Eye (tissue), 1 donor: ENCODE measurements at places on chromosomes 7 and 10.

DNA sequence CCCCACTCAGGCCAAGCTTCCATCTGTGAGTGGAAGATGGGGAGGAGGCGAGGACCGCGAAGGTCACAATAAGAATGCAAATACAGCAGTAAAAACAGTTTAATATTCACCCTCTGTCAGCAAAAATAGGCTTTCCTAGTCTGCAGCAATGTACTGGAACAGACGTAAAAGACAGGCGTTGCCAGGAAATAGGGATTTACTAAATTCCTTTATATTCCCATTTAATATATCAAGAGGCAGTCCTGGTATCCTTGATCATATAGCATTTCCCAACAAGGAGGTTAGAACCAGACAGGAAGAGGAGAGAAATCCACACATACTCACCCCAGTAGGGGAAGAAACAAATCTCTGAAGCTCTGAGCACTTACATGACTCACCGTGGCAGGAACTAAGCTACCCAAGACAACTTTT is 1054.9 kb upstream of the C7orf33 start:
- peak; percentile 16 for DNase-seq

GRCh38 chr7:108165723-108166122 is 35.6 kb upstream of the LAMB4 start:
- DNase-seq, result no peak

- DNase-seq, result no peak
Measured at GRCh38 chr7:17067691-17068090, 185.9 kb upstream of the AGR3 start.

DNA sequence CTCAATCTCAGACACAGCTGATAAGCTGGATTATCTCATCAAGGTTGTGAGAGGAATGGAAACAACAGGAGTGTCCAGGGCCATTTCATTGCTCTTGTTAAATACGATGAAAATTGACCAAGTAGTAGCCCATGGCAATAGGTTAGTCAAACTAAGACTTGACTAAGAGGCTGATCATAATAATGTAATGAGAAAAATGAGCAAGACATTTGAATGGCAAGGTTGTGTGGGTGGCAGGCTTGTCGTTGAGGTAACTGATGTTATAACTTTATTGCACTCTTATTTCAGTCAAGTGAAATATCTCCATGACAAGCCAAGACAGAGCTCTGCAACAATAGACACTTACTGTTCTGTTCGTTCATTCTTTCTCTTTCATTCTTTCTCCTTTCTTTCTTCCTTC is 532.0 kb downstream of the GATA3 start:
- DNase-seq, result no peak

DNA sequence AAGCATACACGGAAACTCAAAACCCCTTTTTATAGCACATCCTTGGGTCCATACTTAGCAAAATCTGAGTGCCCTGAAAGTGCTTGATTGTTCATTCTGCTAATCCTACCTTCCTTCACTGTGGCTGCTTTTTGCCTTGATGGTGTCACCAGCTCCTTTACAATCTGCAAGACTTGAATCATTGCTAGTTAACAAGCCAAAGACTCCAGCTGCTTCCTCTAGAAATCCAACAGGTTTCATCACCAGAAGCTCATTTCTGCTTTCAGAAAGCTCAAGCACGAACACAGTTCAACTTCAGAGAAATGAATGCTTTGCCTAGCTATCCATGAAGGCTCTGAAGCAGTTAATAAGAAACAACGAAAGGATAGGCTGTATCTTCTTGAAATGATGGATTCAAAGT is 38.0 kb downstream of the USP6NL start:
- DNase-seq, result peak; percentile 26

DNA sequence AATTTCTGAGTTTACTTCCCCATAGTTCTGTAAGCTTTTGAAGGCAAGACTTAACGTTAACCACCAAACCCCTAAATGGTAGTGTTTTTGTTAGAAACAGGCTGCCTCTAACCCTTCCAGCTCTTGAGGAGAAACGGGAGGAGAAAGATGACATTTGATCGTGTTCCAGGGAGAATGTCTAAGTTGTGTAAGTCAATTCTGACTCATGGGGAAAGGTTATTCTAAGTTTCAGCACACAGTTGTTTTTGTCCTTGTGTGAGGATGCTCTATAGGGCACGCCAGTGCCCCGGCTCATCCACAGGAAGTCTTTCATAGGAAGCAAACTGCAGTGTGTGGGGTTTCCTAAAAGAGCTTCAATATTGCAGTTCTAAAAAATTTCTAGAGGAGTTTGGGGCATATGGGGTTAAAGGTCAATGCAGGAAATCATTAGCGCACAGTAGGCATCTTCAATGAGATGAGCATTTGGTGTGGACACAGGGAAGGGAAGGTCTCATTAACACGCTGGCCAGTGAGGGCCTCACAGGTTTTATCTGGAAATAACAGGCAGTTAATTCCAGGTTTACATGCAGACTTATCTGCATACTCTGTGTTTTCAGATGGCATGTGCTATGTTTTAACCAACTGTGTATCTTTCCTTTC is 638.2 kb upstream of the IGFBP3 start:
- no peak for DNase-seq

- no peak for DNase-seq
Measured at GRCh38 chr10:102504976-102505300, 1.2 kb downstream of the SUFU start.

- no peak for DNase-seq
Measured at GRCh38 chr10:118034791-118035261, 11.9 kb downstream of the RAB11FIP2 start.

DNA sequence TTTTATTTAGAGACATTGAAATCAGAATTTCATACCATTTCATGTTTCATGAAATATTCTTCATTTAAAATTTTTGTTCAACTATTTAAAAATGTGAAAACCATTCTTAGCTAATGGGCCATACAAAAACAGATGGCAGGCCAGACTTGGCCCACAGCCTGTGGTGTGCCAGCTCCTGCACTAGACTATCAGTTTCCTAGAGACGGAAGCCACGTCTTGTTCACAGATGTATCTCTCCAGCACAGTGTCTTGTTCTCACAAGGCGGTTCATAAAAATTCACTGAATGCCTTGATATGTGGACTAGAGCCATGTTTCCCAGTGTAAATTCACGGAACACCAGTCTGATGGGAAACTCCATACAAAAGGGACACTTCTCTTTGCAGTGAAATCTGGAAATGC is 216.0 kb downstream of the KCNMA1 start:
- DNase-seq, result no peak

DNA sequence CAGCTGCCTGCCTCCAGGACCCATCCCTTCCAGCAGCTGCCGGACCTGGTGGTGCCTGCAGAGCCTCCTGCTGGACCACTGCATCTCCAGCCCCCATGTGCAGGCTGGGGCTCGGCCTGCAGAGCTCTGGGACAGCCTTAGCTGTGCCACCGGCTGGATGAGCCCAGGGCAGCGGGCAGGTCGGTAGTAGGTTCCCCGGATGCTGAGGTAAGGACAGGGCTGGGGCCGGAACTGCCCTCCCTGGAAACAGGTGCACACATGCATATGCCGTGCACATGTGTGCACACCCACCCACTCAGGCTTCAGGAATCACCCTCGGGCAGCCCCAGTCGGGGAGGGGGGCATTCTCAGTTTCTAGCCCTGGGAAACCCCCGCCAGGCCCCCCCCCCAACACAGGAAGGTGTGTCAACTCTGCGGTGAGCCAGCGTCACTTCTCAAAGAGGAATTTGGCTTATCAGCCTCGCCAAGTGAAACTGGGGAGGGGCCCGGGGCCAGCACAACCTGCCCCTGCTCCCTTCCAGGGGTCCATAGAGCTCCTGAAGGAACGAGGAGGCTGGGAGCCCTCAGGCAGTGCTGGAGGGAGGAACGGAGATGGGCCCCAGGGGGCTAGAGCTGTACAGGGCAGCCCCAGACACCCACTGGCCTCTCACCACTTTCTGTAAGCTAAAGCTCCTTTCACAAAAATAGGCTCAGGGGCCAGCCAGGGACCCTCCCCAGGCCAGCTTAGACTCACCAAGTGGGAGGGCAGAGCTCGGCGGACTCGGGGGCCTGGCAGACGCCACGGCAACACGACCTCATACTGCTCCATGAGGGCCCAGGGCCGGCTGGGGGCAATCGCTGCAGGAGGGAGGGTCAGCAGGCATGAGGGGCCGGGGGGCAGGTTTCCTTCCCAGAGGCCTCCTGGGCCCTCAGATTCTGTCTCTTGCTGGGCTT is 1.7 kb downstream of the ADAM8 start:
- DNase-seq, result peak; percentile 27
